Left renal pelvis (tissue), 4 donors: ENCODE measurements at places on chromosomes 12 and 14. TPM values are rescaled to one million over a fixed set of nuclear protein-coding genes. Genes with fewer than 3 reads are reported as not detected.
A peak's percentile ranks its signal among the peaks of the same experiment; 100 is the strongest.

SMCO3 gene
- 2.9 TPM for polyA plus RNA-seq

CCDC197 gene
- polyA plus RNA-seq = not detected

CLEC4C gene
- 0.15 TPM for polyA plus RNA-seq

ACOT4 gene
- 0.74 TPM for polyA plus RNA-seq

ITGB7 gene
- polyA plus RNA-seq = 1.3 TPM

DBX2 gene
- polyA plus RNA-seq = 0.24 TPM

NOXRED1 gene
- 3.7 TPM for polyA plus RNA-seq

INSM2 gene
- polyA plus RNA-seq = 0.04 TPM

ARID4A gene
- 37.9 TPM for polyA plus RNA-seq

TAC3 gene
- polyA plus RNA-seq = 0.37 TPM

DNA sequence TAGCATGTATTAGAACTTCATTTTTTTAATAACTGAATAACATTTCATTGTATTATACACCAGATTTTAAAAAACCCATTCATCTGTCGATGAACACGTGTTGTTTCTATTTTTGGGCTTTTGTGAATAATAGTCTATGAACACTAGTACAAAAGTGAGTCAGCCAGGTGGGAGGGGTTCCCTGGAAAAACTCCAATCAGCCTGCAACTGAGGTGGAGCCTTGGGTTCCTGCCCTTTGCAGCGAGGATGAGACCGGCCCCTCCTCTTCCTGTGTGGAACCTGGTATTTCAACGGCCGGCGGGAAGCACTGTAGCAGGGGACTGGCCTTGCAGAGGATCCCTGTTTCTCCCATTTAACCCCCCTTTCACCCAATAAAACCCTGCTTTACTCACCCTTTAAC is 56.1 kb downstream of the LMNTD1 start:
- no peak for DNase-seq

DNA sequence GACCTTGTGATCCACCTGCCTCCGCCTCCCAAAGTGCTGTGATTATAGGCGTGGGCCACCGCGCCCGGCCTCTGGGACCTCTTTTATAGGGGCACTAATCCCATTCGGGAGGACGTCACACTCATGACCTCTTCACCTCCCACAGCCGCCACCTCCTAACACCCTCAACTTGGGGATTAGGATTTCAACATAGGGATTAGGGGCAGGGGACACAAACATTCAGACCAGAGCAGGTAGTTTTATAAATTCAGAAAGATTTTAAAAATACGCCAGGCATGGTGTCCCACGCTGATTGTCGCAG is 49.4 kb downstream of the TPCN1 start:
- DNase-seq = no peak

DNA sequence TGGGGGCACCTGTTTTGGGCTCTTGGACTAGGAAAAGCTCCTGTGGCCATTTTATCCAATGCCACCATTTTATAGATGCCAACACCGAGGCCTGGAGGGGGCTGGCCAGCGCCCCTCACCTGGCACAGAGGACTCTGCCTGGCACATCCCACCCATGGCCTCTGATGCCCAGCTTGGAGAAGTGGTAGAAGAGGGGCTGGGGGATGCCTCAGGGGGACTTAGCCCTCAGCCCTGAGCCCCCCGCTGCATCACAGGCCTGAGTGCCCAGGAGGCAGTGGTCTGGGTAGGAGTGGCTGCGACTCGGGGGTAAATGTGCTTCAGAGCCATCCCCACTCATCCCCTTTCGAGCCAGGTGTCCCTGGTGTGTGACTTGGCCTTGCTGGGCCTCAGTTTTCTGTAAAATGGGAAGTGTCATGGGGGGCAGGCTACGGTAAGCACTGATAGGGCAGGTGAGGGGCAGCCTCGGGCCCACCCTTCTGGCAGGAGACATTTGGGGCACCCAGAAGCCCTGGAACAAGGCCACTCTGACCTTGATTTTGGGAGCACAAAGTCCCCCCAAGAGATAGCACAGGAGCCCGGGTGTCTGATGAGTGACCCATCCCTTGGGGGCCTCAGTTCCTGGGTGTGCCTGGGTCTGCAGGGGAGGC is 22.5 kb downstream of the SH2B3 start:
- DNase-seq = no peak

- no peak for DNase-seq
Observed at GRCh38 chr14:83632375-83632774, 1897.6 kb upstream of the FLRT2 start.

- DNase-seq = no peak
Observed at GRCh38 chr12:5464096-5464495, 32.2 kb downstream of the NTF3 start.

DNA sequence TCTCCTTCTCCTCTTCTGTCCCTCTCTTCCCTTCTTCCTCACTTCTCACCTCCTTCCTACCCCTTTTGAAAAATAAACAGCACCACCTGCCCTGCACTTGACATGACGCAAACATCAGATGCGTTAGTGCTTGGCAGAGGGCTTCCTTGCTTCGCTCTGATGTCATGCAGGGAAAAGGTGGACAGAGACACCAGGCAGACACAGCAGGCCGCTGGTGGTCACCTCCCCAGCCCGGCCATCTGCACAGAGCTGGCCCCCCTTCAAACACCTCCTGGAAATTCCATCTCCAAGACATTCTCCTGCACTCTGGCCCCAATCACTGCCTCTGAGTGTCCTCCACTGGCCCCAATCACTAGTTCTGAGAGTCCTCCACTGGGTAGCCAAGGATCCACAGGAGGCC is 353.6 kb downstream of the MED13L start:
- no peak for DNase-seq

- DNase-seq = no peak
Observed at GRCh38 chr12:12926571-12927071, 25.3 kb downstream of the GPRC5D start.

DNA sequence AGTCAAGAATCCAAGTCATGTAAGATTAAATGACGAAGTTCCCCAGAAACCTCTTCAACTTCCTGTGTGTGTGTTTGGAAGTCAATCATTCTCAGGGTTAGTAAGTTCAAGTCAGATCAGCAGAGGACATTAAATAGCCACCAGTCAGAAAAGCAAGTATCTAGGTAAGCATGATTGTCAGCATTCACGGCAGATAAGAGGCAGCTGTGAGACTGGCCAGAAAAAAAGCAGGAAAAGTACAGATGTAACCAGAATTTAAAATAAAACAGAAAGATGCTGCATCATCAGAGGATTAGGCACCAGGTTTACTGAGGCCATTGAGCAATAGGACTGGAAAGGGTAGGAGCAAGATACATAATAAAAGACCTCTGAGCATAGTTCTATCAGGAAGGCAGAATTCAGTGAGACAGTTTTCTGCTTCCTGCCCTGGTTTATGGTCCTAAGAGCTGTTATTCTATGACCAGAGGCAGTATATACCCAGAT is 606.9 kb downstream of the FSCB start:
- no peak for DNase-seq

GRCh38 chr12:5163661-5164060 is 120.0 kb downstream of the KCNA5 start:
- DNase-seq = no peak

- DNase-seq = no peak
Observed at GRCh38 chr12:116236976-116237375, 40.5 kb downstream of the MED13L start.

- DNase-seq = no peak
Observed at GRCh38 chr12:112904571-112904970, 2.2 kb upstream of the OAS1 start.

DNA sequence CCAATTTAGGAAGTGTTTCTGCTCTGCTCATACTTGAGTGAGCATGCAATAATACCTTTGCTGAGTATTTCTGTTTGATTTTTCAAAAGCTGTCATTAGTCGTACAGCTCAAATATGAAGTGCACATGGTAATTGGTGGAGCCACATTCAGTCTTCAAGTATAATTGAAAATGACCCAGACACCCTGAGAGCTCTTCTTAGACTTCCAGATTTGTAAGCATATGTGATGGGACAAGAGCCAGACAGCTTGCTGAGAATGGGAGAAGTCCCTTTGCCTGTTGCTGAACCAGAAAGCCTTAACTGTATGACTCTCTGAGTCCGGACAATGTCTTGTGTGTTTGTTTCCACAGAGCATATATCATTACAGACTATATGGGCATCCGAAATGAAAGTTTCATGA is 307.3 kb downstream of the TMEM117 start:
- DNase-seq = no peak

- DNase-seq = no peak
Observed at GRCh38 chr14:71181215-71182003, 274.1 kb downstream of the PCNX1 start.

DNA sequence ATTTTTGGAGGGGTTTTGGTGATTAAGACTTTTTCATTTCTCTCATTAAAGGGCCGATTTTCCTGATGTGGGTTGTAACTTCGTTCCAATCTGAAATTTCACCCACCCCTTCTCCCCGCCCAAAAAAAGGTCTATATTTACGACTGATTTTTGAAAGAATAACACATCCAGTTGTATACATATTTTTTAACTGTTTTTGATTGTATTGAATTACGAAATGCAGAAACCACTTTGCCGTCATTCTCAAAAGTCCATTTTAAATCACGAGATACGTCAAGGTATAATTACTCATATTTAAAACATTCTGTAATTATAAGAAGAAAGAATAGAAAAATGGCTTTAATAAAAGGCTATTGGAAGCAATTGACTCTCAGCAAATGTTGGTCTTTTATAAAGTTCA is 520.7 kb downstream of the MED13L start:
- no peak for DNase-seq

DNA sequence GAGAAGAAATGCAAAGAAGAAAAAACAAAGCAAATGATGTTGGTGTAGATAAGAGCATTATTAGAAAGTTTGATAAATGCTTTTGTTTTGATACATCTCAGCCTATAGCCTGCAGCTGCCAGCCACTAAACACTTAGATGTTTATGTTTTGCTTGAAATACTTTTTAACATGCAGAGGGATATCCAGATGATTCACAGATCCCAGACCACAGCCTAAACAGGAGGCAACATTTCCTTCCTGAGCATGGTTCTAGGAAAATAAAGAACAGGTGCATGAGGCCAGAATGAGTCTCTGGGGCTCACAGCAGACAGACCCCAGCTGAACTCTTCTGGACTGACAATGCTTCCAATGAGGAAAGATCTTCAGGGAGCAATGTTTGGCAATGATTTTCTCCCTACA is 103.7 kb upstream of the EEA1 start:
- no peak for DNase-seq

DNA sequence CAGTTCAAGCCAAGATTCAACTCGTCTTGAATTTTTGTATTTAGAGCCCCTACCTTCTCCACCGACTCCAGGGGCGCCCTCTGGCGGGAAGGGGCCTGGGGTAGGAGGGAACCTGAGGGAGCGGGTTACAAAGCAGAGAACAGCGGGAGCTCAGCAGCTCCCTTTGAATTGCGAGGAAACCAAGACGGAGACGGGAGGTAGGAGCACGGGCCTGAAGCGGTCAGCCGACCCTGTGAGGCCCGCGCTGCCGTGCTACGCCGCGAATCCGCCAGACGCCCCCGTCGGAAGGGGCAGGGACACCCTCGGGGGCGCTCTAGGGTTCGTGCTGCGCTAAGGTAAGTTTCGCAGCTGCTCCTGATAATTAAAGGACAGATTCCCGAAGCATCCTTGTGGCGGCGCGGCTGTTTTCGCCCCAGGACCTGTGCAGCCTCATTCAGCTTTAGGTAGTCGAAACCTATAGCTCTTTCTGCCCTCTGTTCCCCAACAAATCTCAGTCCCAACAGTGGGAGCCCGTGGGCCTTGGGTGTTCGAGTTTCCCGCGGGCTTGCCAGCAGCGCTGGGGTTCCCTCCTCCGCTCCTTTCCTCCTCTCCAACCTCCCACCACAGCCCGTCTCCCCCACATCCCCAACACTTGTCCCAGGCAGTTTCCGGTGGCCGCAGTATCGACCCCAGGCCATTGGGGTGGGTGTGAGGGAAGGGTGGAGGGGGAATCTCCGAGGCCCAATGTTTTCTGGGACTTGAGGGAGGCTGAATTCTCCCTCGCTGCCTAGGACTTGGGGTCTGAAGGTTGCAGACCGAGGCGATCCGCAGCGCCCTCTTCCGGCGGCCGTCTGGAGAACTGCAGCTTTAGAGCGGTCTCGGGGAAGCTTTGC is 5.1 kb upstream of the NKX2-1 start:
- no peak for DNase-seq

DNA sequence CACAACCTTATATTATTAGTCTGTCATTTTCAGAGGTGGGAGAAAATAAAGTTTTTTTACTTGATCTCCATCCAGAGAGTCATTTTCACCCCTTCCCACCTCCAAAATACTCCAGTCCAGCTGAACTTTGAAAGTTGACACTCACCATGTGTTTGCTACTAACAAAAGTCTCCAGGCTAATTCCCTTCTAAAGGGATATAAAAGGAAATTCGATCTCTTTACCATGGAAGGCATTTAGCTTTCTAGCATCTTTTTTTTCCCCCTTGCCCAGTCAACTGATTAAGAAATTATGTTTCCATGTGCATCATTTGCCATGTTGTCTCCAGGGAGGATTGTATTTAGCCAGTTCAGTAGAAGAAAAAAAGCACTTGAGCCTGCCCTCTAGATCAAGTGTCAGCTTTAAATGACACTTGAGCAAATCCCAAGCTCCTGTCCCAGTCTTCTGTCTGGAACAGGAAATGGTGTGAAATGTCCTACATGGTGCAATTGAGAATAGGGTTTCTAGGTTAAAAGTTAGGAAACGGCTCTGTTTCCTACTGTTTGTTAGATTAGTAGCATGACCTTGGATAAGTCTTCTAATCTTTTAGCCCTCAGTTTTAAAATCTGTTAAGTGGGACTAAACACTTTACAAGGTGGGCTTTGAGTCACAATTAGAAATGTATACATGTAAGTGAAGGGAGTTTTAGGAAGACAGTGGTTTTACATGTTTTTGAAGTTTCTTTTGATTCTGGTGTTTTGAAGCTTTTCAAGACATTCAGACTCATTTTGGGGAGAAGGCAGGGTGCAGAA is 67.2 kb downstream of the GNS start:
- DNase-seq = no peak

GRCh38 chr12:117968826-117969659 is at the start of gene KSR2:
Gene KSR2 (minus strand): TSS chr12:117968990. CDS start chr12:117968255, 735 bp downstream.
- peak; percentile 55 for DNase-seq

DNA sequence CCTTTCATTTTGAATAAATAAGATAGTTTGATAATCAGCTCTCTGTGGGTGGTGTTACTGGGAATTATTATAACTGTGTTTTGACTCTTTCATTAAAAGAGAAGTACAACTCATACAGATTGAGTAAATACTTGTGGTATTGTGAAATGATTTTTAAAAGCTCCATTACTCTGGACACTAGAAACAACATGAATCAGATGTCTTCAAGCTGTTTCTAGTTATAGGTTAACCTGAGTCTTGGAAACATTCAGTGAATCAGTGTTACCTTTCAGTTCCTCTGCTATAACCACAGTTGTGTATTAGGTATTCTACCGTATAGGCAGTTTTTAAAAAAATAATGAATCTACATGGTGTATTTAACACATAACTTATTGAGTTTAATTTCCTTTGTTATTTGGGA is 128.4 kb upstream of the SSTR1 start:
- no peak for DNase-seq

DNA sequence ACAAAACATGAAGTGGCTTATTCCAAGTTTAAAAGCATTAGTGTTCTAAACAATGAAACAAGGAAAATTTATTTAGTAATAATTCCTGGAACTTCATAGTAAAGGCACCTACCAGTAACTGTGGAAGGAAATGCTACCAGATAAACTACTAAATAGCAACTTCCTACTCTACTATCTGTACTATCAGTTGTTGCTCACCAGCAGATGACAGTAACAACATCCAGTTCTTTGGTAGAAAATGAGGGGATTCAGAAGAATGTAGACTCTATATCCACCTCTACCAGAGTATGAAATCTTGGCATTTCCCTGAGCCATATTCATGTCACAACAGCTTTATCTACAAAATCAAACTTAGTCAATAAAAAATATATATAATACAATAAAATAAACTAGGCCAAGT is 3.1 kb downstream of the ENTPD5 start:
- no peak for DNase-seq

- no peak for DNase-seq
Observed at GRCh38 chr14:30082486-30082885, 154.8 kb upstream of the PRKD1 start.
